Gastrocnemius medialis (tissue), 4 donors: ENCODE measurements at places on chromosomes 7 and 10.

- no peak for DNase-seq
Measured at GRCh38 chr10:3074145-3074665, 6.9 kb downstream of the PFKP start.

GRCh38 chr10:100576282-100576635, 40.5 kb downstream of the HIF1AN start:
- DNase-seq: no peak

DNA sequence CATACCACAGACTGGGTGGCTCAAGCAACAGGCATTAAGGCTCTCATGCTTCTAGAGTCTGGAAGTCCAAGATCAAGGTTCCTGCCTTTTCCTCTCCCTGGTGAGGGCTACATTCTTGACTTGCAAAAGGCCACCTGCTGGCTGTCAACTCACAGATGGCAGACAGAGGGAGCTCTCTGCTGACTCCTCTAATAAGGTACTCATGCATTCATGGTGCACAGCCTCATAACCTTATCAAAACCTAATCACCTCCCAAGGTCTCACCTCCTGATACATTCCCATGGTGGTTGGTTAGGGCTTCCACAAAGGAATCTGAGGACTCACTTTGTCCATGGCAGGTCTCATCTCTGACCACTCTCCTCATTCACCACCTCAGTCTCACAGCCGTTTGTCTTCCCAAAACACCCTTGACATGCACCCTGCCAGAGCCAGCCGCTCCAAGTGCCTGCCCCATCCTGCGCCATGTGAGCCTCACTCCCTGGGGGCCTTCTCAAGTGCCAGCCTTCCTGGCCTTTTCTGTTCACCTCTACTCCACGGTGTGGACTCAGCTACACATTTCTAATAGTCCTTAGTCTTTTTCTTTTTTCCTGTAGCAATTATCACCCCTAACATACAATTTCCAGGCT, 400.3 kb upstream of the ADARB2 start:
- no peak for DNase-seq

GRCh38 chr7:124072603-124073309, 39.9 kb upstream of the TMEM229A start:
- no peak for DNase-seq

DNA sequence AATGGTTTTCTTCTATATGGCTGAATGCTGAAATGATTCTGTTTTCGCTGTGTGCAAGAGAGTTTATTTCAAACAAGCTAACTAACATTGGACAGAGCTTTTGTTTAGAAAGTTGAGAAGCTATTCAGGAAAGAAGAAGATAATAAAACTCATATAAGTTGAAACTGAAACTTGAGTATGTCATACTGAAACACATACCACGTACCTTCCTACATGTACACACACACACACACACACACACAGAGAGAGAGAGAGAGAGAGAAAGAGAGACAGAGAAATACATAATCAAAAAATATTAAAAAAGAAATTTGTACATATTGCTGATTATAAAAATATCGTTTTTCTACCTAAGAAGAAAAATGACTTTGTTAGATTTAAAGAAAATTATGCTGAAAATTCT, 561.9 kb upstream of the KCND2 start:
- DNase-seq: no peak

- DNase-seq: no peak
Measured at GRCh38 chr10:30036341-30036740, 23.0 kb downstream of the JCAD start.

DNA sequence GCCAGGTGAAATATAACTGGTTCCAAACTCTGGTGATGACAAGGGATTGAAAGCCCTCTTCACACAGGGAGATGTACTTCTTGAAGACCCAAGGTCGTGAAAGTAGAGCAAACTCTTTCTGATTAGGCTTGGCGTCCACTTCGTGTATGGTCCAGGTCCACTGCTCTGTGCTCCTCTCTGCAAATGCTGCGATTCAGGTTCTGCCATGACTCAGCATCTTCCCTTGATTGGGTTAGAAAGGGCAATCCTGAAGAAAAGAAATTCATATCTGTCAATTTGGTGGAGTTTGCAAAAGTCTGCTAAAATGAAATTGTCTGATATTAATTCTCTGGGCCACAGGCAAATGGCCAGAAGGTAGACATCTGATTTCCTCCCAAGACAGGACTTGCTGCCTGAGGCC, 431.4 kb downstream of the ACTR3B start:
- DNase-seq: no peak

- DNase-seq: no peak
Measured at GRCh38 chr10:75035975-75036708, 75.3 kb upstream of the SAMD8 start.

GRCh38 chr7:84294847-84295455, 100.4 kb upstream of the SEMA3A start:
- DNase-seq: no peak

- DNase-seq: no peak
Measured at GRCh38 chr7:20214132-20214531, 3.1 kb downstream of the MACC1 start.

DNA sequence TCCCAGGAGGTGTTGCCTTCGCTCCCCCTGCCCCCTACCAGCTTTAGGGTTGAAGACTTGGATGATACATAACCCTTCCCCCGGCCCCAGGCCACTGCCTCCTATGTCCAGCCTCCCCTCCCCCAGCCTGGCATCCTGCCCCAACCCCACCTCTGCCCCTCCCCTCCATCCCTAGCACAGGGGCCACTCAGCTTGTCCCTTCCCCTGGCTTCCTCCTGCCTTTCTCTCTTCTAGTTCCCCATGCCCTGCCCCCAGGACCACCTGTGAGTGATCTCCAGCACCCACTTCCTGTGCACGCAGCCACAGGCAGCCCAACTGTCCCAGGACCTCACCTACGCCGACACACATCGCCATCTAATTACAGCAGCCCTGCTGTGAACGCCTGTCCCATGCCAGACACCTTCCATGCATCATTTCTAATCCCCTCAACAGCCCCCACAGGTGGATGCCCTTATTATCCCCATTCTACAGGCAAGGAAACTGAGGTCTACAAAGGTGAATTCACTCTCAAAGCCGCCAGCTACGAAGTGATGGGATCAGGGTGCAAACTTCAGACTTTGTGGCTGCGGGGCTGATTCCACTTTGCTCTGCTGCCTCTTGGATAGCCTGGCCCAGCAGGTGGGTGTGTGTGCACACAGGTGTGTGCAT, 82.4 kb upstream of the CHST15 start:
- no peak for DNase-seq

GRCh38 chr7:129951226-129952085, 1.3 kb downstream of the UBE2H start:
- DNase-seq: peak; percentile 15

- DNase-seq: no peak
Measured at GRCh38 chr10:21364196-21365114, 161.0 kb downstream of the SKIDA1 start.

DNA sequence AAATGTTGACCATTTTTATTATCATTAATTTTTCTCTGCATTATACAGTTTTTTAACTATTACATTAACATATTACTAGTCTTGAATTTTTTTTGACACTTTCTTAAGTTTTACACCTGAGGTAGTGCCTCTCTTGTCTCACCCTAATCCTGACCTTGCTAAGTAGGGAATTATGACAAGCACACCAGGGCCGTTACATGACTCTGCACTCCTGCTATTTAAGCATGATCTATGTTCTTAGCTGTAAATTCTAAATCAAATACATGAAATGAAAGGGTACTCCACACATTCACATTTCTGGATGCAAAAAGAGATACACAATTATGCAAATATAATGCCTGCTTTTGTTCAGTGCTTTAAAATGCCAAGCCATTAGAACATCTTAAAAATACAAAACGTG, 23.6 kb downstream of the CPVL start:
- no peak for DNase-seq

DNA sequence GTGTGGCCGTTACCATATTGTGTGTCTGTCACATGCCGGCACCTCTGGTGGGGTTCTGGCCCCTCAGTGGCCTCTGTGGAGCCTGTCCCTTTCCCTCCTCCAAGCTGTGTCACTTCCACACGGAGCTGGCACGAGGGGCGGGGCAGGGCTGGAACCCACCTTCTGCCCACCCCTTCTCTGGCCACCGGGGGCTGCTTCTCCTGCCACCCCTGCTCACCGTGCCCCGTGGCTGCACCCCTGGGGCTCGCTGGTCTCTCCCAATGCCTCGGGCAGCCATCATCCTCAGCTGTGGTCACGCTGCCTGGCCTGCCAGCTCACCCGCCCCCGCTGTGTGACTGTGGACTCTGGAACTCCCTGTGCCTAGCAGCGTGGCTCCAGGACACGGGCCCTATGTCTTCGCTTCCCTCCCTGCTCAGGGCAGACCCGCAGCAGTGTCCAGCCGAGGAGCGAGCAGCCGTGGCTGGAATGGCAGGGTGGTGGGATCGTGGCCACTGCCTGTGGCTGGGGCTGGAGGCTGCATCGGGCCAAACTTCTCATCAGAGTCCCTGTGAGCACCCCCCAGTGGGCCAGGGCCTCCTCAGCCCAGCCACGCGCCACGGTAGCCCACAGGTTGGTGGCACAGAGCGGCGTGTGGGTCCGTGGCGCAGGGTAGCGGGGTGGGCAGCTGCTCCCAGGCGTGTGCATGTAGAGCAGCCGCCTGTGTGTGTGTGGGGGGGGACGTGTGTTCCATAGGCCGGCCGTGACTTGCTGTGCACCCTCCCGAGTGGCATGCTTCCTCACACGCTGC, 8.1 kb downstream of the TTYH3 start:
- DNase-seq: no peak

DNA sequence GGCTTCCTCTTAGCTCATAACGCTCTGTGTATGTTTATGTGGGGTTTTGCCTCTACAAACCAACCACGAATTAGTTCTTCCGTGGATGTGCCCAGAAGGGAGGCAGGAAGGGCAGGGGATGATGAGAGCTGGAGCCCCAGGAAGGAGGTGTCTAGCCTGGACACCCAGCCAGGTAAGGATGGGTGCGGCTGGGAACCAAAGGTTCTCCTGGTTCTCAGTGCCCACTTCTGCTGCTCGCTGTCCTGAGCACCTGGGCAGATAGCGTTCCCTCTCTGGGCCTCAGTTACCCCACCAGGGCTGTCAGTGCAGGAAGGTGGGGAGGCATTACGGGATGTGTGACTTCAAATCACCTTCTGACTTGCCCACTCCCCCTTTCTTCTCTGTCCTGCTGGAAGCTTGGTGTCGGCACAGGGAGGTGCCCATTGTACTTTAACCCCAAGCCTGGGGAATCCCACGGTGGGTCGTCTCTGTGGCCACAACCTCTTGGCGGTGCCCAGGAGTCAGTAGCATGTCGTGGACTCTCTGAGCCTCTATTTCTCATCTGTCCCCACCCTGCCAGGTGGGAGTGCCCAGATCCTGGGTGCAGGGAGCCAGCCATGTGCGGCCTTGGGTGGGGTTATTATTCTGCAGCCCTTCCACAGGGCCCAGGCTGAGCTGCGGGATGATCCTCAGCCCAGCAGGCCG, 18.7 kb upstream of the PCBD1 start:
- no peak for DNase-seq

DNA sequence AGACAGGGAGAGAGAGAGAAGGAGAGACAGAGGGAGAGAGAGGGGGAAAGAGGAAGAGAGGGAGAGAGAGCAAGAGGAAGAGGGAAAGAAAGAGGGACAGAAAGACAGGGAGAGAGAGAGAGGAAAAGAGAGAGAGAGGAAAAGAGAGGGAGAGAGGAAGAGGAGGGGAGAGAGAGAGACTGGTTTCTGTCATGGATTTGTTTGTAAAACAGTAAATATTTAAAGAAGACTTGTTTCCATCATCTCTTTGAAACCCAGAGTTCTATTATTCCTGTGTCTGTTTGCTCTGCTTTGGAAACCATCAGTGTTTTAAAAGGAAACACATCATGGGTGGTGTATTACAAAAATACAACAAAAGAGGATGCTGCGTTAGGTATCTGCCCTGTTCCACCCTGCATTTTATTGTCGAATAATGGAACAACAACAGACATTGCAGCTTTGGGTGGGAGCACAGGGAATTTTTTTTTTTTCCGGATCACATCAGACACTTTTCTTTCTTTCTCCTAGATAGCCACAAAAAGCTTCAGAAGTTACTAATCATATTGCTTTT, 150.7 kb upstream of the RSU1 start:
- DNase-seq: no peak

DNA sequence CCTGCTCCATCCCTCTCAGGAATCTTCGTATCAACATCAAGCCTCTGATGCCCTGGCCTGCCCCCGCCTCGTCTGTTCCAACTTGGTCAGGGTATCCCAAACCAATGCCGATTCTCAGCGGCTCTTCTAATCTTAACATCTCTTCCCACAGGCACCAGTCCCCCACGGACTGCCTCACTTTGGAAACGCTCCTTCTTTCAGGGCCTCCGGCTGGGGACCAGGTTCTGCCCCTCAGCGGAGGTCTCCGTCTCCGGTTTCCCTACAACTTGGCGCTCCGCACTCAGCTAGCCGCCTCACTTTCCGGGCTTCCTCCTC, 488 bp downstream of the ABCF2 start:
- DNase-seq: no peak

DNA sequence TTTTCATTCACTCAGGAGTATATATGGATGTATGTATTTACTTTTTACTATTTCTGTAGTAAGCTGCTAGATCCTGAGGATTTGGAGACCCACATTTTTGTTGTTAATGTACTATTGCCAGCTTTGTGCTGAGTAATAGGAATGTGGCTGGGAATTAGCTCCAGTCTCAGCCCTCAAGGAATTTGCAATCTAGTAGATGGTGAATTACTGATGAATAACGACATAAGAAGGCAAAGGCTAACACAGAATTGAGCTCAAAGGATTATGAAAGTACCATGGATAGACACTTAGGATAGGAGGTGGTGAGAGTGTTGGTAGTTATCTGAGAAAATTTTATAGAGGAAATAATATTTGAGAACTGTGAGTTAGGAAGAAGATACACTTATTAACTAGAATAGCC, 19.9 kb downstream of the CASD1 start:
- DNase-seq: no peak

GRCh38 chr10:78318305-78318704, 284.6 kb downstream of the RPS24 start:
- no peak for DNase-seq

DNA sequence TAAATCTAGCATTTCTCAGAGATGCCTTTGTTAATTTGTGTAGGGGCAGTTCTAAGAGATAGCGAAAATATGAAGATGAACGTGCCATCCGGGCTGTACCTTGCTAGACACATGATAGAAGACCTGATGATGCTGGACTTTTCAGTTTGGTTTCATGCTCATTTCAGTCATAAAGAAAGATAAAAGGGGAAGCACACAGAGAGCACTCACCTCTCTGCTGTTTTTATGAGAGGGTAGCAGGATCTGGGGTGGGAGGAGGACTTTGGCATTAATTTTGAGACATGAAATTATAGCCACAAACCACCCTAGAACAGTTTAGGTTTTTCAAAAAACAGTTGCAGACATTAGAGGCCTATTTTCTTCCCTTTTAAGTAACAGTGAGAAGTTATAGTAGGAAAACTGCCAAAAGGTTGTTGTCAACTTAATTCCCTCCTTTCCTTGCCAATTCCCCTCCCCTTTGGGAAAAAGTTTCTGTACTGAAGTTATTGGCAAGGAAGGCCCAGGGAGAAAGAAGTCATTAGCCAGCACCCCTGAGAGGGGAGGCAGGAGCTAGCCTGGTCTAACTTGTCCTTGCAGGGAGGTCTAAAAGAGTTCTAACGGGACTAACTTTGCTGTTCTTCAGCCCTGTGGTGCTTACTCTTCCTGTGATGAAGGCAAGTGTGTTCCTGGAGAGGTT, 2.6 kb downstream of the ST7 start:
- DNase-seq: no peak
